Stomach (tissue), 19 donors: ENCODE measurements at places on chromosomes 2 and 18.

DNA sequence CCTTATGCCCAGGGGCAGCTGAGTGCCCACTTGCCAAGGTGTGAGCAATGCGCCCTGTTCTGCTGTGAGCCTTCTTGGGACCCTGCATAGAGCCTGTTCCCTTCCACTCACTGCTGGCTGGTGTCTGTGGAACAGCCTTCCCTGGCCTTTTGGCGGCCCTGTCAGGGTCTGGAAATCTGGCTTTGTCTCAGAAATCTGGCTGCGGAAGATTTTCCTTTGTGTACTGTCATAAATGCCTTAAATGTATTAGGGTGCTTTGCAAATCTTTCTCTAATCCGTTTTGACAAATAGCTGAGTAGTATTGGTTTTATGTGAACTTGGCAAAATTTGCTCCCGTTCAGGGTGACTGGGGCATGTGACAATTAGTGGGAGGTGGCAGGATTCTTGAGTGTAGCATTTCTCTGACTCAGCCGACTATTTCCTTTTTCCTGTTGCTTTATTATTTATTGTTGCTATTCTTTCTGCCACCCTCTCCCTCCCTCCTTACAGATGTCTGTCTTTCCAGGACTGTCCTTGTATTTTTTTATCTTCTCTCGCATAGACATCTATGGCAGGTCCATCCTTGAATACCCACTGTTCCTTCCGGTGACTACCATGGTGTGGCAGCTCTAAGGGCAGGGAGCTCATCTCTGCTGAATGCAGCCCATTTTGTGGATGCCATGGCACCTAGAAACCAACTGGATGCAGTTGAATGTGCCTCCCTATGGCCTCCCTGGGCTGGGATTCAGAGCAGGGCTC is 41.8 kb downstream of the LDLRAD4 start:
- DNase-seq = no peak
- peaks cover 26% of the 10 kb centered on the region for H3K4me1 ChIP-seq
- no peaks in the 10 kb centered on the region for H3K36me3 ChIP-seq
- no peak overlapping the region for H3K4me3 ChIP-seq
- no peaks in the 10 kb centered on the region for H3K27me3 ChIP-seq

DNA sequence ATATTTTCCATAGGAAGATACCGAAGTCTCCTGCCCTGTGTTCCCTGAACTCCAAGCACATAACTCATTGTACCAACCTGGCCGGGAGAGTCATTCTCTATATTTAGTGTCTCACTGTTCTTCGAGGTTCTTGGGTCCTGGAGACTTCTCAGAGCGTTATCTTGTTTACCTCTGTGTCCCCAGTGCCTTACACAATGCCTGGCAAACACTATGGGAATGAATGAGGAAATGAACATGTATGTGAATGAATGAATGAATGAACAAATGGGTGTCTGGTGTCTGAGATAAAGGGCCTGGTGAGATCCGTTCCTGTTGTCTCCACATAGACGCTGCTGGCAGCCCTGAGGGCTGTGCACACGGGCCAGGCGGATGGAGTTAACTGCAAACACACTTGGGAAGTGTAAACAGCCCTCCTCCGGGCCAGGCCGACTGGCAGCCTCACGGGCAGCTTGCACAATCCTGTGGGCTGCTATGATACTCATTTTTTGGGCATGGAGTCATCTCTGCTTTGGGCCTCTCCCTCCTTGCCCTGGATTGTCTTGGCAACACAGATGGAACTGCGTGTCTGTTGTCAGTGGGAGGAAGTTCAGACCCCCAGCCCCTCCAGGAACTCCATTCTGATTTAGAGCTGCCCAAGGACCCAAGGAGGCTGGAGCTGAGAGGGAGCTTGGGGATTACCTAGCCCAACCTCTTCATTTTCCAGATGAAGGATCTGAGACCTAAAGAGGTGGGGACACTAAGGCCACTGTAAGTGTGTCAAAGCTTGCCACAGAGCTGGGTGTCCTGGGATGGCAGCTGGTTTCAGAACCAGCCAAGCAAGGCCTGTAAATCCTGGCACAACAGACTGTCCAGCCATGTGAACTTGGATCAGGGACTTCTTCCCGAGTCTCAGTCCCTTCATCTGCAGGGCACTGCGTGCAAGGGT is 124.4 kb downstream of the INHBB start:
- H3K4me1 ChIP-seq = peaks cover 58% of the 10 kb centered on the region
- H3K27me3 ChIP-seq = no peaks in the 10 kb centered on the region
- peak; percentile 88 for DNase-seq
- H3K4me3 ChIP-seq = no peak overlapping the region

DNA sequence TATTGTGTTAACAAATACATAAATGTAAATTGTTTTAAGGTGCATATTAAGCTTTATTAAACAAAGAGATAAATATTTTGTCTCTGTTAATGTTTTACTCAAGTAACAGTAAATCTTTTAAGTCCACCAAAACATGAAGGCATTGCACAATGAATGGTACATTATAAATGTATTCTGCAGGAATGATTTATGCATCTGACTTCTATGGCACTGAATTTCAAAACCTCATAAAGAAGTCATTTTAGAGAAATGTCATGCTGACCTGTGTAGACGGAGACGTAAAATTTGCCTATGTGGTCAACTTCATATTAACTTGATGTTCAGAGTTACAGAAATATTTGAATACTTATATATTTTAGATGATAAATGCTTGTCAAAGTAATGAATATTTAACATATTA is 194.7 kb downstream of the BABAM2 start:
- peaks cover 19% of the 10 kb centered on the region for H3K4me1 ChIP-seq
- no peaks in the 10 kb centered on the region for H3K36me3 ChIP-seq
- H3K27me3 ChIP-seq = no peaks in the 10 kb centered on the region
- H3K27ac ChIP-seq = no peak overlapping the region
- no peak overlapping the region for H3K4me3 ChIP-seq
- DNase-seq = no peak

- H3K36me3 ChIP-seq = no peaks in the 10 kb centered on the region
- no peaks in the 10 kb centered on the region for H3K27me3 ChIP-seq
- H3K27ac ChIP-seq = no peak overlapping the region
Measured at GRCh38 chr2:133221398-133221797, 346.9 kb downstream of the NCKAP5 start.

DNA sequence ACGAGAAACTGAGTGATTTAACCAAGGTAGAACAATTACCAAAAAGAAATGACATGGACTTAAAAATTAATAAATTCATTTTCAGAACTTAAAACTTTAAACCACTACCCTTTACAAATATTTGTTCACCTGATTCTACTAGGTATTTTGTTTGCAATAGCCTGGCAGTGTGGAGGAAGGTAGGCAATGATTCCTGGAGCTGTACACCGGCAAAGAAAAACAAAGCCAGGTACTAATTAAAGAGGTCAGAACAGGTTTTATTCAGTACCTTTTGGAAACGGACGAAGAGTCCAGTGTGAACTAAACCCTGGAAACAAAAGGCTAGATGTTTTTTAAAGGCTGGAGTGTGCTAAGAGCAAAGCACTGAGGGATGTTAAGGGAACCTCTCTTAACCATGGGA is 561.3 kb upstream of the FSHR start:
- H3K36me3 ChIP-seq = no peaks in the 10 kb centered on the region
- no peaks in the 10 kb centered on the region for H3K27me3 ChIP-seq
- DNase-seq = no peak
- H3K4me1 ChIP-seq = no peaks in the 10 kb centered on the region
- H3K4me3 ChIP-seq = no peak overlapping the region
- H3K27ac ChIP-seq = peak overlapping the region; percentile 34

DNA sequence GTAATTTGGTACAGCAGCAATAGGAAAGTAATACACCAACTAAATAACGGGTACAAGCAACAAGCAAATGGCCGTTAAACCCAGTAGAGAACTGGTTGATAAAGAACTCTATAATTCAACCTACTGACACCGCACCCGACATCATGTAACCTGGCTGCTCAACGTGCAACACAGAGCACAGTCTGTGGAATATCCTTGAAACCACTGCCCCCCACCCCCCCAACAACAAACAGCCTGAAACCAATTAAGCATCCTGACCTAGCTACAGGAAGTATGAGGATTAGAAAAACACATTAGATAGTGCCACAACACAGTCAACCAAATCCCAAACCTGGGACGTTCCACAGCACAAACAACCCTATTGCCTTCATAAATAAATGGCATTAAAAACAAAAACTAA is 23.5 kb downstream of the HDLBP start:
- H3K27me3 ChIP-seq = no peaks in the 10 kb centered on the region
- no peaks in the 10 kb centered on the region for H3K36me3 ChIP-seq
- no peak for DNase-seq
- no peak overlapping the region for H3K27ac ChIP-seq
- H3K4me1 ChIP-seq = peaks cover 24% of the 10 kb centered on the region
- H3K4me3 ChIP-seq = no peak overlapping the region

- H3K4me1 ChIP-seq = no peaks in the 10 kb centered on the region
- no peaks in the 10 kb centered on the region for H3K27me3 ChIP-seq
- H3K4me3 ChIP-seq = no peak overlapping the region
- DNase-seq = no peak
- no peak overlapping the region for H3K27ac ChIP-seq
- no peaks in the 10 kb centered on the region for H3K36me3 ChIP-seq
Measured at GRCh38 chr18:4831791-4832375, 365.2 kb downstream of the AKAIN1 start.

GRCh38 chr2:234703258-234703657 is 206.4 kb upstream of the ARL4C start:
- H3K36me3 ChIP-seq = no peaks in the 10 kb centered on the region
- H3K4me3 ChIP-seq = no peak overlapping the region
- DNase-seq = no peak
- no peaks in the 10 kb centered on the region for H3K4me1 ChIP-seq

DNA sequence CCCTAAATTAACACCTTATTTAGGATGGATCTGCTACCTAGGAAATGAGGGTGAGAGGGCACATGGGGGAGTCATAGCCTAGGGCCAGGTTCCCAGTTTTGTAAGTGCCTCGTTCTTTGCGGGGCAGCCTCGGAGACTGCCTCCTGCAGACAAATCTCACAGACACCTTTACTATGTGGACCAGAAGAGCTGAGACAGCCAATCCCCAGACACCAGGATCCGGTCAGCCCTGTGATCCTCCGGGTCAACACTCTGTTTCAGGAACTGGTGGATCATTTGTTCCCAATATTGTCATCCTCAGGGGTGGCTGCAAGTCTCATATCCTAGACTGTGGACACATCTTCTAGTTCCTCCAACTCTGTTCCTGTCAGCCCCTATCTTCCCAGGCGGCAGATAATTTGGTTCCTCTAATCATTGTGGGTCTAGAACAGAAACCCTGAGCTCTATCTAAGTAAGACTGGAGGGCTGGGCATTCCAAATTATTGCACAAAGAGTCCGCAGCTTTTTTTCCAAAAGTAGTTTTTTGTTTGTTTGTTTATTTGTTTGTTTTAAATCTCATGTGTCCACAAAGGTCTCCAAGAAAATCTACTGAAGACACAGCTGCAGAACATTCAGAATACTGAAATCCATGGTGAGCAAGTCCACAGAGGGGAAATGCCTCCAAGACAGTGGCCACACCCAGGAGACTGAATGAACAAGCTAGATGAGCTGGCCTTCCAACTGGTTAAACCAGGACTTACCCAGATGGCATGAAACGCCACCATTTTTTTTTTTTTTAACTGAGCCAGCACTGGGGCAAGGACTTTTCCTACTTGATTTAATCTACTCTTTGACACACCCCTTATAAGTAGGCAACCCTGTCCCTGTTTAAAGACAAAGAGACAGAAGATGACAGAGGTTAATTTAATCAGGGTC is 6.2 kb upstream of the GDF7 start:
- peaks cover 10% of the 10 kb centered on the region for H3K4me1 ChIP-seq
- no peak overlapping the region for H3K27ac ChIP-seq
- H3K27me3 ChIP-seq = peaks cover 4% of the 10 kb centered on the region
- no peak for DNase-seq
- no peaks in the 10 kb centered on the region for H3K36me3 ChIP-seq

DNA sequence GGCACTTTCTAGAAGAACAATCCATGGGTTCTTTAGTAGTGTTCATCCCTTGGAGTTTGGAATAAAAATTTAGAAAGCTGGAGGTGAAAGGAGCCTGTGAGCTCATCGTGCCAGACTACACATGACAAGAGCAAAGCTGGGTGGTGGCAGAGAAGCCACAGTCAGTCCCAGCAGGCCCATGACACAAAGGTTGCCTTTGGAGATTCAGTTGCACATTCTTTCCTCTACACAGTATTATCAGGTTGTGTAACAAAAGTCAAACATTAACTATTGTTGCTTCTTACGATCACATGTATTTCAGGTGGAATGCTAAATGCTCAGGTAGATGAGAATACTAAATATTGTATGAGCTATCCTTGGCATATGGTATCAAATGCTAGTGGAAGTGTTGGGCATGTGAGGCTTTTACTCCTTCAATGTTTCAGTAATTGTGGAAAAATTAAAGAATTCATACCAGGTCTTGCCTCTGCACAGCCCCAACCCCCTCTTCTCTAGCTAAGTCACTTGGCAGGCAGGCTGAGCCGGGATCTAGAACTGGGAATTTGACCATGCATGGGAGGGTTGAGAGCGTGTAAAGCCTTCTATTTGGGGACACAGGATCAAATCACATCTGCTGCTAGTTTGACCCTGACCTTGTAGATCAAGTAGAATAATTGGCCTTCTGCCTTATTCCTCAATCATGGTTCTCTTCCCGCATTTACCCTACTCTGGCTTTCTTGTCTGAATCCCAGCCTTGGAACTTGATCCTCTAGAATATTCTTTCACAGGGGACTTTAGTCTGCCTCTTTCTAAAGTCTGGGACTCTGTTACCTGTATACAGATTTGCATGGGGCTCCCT is 230.9 kb downstream of the GCA start:
- DNase-seq = peak; percentile 44
- no peaks in the 10 kb centered on the region for H3K36me3 ChIP-seq
- H3K4me1 ChIP-seq = no peaks in the 10 kb centered on the region
- H3K4me3 ChIP-seq = no peak overlapping the region
